Activated T-helper 2 cell treated with anti-CD3 and anti-CD28 coated beads, Interferon-gamma antibody, Interleukin-2, Interleukin-4, amounts not matched to agents 10 μg/mL and 5 μg/mL and 100 μg/mL, durations not matched to agents 14 hours and 24 hours and 36 hours (primary cell): ENCODE measurements at places on chromosomes 6 and 20.

- peaks cover 14% of the 10 kb centered on the region for H3K4me1 ChIP-seq
- no peak overlapping the region for H3K27ac ChIP-seq
- DNase-seq, result no peak
- no peaks in the 10 kb centered on the region for H3K36me3 ChIP-seq
These were observed 549 bp downstream of the ANKRD6 start for GRCh38 chr6:89433252-89434149.

GRCh38 chr20:15091421-15092037, 754.1 kb upstream of the FLRT3 start:
- H3K4me3 ChIP-seq, result no peak overlapping the region
- no peak overlapping the region for H3K27ac ChIP-seq
- no peaks in the 10 kb centered on the region for H3K4me1 ChIP-seq
- no peaks in the 10 kb centered on the region for H3K36me3 ChIP-seq

GRCh38 chr20:52379723-52380336, 188.3 kb upstream of the ZFP64 start:
- no peaks in the 10 kb centered on the region for H3K36me3 ChIP-seq
- no peaks in the 10 kb centered on the region for H3K27me3 ChIP-seq
- H3K27ac ChIP-seq, result no peak overlapping the region
- H3K4me1 ChIP-seq, result no peaks in the 10 kb centered on the region
- H3K4me3 ChIP-seq, result no peak overlapping the region
- DNase-seq, result no peak

DNA sequence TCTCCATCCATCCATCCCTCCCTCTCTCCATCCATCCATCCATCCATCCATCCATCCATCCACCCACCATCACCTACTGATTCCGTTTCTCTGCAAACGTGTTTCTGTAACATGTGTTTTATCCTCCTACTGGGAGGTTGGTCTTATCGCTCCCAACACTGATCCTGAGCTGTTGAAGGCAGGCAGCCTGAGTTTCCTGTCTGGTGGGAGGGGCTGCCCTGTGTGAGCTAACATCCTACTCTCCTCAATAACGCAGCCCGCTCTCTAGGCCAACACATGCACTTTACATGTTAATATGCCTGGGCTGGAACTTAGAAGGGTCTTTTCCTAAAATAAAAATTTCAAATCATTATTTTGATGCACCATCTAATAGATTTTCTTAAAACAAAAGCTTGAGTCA, 126.5 kb downstream of the WDR27 start:
- DNase-seq, result no peak
- H3K36me3 ChIP-seq, result no peaks in the 10 kb centered on the region
- H3K4me1 ChIP-seq, result peaks cover 4% of the 10 kb centered on the region
- peaks cover 2% of the 10 kb centered on the region for H3K27me3 ChIP-seq
- no peak overlapping the region for H3K27ac ChIP-seq
- H3K4me3 ChIP-seq, result no peak overlapping the region

- no peaks in the 10 kb centered on the region for H3K4me1 ChIP-seq
- H3K36me3 ChIP-seq, result no peaks in the 10 kb centered on the region
- H3K27ac ChIP-seq, result no peak overlapping the region
- no peak overlapping the region for H3K4me3 ChIP-seq
- H3K27me3 ChIP-seq, result no peaks in the 10 kb centered on the region
- peak; percentile 4 for DNase-seq
These were observed 118.0 kb downstream of the DLL1 start for GRCh38 chr6:170172825-170173256.

GRCh38 chr6:4378319-4378996, 243.1 kb upstream of the ECI2 start:
- no peak overlapping the region for H3K27ac ChIP-seq
- DNase-seq, result no peak
- H3K36me3 ChIP-seq, result no peaks in the 10 kb centered on the region
- no peak overlapping the region for H3K4me3 ChIP-seq
- no peaks in the 10 kb centered on the region for H3K4me1 ChIP-seq

- H3K36me3 ChIP-seq, result no peaks in the 10 kb centered on the region
- no peak for DNase-seq
- no peak overlapping the region for H3K4me3 ChIP-seq
- H3K27me3 ChIP-seq, result peaks cover 6% of the 10 kb centered on the region
These were observed 165.0 kb downstream of the MOXD1 start for GRCh38 chr6:132236281-132236680.

DNA sequence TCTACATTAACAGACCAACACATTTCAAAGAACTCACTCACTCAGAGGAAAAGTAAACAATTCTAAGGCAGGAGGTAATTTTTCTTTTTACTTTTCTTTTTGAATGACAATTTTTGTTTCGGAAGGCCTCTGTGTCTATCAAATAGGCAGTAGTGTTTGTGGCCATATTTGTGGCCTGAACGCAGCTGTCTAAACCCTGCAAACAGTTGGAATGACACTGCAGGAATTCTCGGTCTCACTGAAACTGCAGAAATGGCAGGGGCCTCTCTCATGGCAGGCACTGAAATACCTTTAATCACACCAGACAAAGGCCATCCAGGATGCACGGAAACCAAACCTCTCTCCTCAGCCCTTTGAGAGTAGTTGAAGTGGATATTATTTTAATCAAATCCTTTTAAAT, 30.4 kb downstream of the FYN start:
- no peak overlapping the region for H3K4me3 ChIP-seq
- H3K27me3 ChIP-seq, result no peaks in the 10 kb centered on the region
- no peak overlapping the region for H3K27ac ChIP-seq
- H3K4me1 ChIP-seq, result peaks cover 63% of the 10 kb centered on the region
- no peak for DNase-seq

DNA sequence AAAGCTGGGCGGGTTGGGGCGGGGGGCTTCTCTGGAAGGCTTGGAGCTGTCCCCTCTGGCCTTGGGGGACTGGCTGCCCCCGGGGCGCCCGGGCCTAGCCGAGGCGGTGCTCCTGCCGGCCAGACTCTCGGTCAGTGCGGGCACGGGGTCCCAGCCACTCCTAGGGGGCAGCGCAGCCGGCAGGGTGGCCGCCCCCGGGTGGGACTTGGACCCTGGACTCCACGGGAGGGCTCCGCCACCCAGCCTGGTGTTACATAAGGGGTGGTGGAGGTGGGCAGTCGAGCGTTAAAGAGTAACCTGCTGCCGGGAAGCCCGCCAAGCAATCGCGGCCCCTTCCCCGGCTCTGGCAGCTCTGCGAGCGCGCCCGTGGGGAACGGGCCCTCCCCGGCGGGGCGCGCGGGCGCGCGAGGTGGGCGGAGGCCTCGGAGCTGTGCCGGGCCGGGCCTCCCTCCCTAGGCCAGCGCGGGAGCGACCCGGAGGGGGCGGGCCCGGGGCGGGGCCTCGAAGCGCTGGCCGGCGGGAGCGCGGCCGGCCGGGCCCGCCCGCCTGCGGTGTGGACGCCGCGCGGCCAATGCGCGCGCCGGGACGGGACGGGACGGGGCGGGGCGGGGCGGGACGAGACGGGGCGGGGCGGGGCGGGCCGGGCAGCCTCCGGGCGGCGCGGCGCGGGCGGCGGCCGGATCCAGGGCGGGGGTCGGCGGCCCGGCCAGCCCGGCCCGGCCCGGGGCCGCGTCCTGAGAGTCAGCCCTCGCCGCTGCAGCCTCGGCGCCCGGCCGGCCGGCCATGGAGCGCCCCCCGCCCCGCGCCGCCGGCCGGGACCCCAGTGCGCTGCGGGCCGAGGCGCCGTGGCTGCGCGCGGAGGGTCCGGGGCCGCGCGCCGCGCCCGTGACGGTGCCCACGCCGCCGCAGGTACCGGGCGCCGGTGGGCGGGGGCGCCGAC, at the start of gene SLC2A4RG:
TSS of gene SLC2A4RG (plus strand) at position 647 of the 940 bp plus-strand sequence. CDS start at position 784, 137 bp downstream.
- no peaks in the 10 kb centered on the region for H3K27me3 ChIP-seq
- H3K4me3 ChIP-seq, result peak within 1 kb of the TSS; percentile 13
- H3K36me3 ChIP-seq, result peaks cover 22% of the 10 kb centered on the region
- no peak within 1 kb of the TSS for H3K27ac ChIP-seq
- peak; percentile 72 for DNase-seq

DNA sequence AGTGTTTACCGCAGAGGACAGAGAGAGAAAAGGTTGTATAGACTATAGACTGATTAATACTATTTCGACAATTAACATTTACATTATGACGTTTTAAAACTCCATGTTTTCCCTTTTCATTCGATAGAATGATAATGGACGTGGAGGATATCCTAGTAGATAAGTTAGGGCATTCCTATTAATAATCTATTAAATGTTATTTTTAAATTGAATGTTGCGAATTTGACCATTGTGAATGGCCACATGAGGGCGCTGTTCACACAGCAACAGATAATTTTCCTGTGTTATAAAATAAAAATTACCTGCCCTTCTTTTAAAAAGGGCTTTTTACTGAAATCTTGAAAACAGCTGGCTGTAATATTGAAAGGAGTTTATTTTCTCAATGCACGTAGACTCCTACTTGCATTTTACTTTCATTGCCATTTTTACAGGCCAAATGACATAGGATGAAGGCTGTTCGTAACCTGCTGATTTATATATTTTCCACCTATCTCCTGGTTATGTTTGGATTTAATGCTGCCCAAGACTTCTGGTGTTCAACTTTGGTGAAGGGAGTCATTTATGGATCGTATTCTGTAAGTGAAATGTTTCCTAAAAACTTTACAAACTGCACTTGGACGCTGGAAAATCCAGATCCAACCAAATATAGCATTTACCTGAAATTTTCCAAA, 3.3 kb downstream of the ADGRB3 start:
- H3K4me3 ChIP-seq, result no peak overlapping the region
- H3K4me1 ChIP-seq, result peaks cover 16% of the 10 kb centered on the region
- H3K27ac ChIP-seq, result no peak overlapping the region
- DNase-seq, result no peak
- peaks cover 44% of the 10 kb centered on the region for H3K27me3 ChIP-seq
- no peaks in the 10 kb centered on the region for H3K36me3 ChIP-seq

DNA sequence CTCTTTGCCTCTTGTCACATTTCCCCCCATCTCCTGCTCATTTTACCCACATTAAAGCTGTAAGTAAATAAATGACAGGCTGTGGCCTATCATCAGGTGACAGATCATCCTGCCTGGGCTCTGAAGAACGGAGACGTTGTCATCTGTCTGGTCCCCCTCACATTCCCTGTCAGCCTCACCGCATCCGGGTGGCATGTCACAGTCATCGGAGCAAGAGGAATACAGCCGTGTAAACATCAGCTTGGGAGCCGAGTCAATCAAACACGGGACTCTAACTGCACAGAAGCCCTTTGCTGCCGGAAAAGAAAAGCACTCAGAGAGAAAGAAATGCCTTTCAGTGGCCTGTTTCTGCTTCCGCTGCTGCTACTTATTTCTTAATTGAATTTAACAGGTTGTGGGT, 371.9 kb upstream of the ID4 start:
- H3K4me3 ChIP-seq, result no peak overlapping the region
- no peaks in the 10 kb centered on the region for H3K4me1 ChIP-seq
- H3K27ac ChIP-seq, result no peak overlapping the region
- no peaks in the 10 kb centered on the region for H3K27me3 ChIP-seq

- DNase-seq, result no peak
- H3K4me1 ChIP-seq, result peaks cover 1% of the 10 kb centered on the region
- H3K36me3 ChIP-seq, result no peaks in the 10 kb centered on the region
- no peaks in the 10 kb centered on the region for H3K27me3 ChIP-seq
These were observed 159.8 kb downstream of the AKAP7 start for GRCh38 chr6:131295081-131295480.

DNA sequence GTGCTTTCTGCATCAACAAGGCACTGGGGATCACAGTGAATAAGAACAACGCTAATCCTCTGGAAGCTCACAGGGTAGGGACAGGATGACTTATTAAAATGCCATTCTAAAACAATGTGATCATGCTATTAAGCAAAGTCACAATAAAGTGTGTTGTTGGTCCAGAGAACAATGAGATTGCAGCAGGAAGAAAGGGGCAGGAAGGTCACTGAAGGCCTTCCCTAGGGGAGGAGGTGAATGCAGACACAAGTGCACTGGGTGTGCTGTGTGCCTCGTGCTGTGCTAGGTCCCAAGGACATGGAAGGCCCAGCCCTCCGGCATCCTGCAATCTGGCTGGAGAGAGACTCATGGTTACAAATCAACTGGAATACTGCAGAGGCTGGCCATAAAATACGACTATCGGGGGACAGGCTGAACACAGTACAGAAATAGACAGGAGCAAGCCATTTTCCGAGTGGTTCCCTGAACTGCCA, 55.7 kb downstream of the LYRM4 start:
- no peak overlapping the region for H3K27ac ChIP-seq
- H3K4me3 ChIP-seq, result no peak overlapping the region
- DNase-seq, result no peak
- H3K36me3 ChIP-seq, result peaks cover 3% of the 10 kb centered on the region
